ENCODE measurements at places on chromosomes 4 and X.

GRCh38 chrX:53133400-53133799 is 39.5 kb downstream of the KANTR start:
- no peak for DNase-seq

DNA sequence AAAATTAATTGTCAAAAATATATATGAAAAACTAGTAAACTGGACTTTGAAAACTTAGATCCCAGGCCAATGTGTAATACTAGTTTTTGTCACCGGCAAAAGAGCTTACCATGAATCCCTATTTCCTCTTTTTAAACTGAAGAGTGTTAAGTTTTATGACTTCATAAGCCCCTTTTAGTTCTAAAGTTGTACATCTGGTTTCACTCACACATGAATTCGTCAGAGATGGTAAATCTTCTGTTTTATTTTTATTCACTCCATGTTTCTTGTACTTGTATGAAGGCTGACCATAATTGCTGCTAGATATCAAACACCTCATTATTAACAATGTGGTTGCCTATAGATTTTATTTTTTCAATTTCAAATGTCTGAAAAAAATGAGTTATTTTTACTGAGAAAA is 827.9 kb downstream of the PCDH7 start:
- DNase-seq = no peak

DNA sequence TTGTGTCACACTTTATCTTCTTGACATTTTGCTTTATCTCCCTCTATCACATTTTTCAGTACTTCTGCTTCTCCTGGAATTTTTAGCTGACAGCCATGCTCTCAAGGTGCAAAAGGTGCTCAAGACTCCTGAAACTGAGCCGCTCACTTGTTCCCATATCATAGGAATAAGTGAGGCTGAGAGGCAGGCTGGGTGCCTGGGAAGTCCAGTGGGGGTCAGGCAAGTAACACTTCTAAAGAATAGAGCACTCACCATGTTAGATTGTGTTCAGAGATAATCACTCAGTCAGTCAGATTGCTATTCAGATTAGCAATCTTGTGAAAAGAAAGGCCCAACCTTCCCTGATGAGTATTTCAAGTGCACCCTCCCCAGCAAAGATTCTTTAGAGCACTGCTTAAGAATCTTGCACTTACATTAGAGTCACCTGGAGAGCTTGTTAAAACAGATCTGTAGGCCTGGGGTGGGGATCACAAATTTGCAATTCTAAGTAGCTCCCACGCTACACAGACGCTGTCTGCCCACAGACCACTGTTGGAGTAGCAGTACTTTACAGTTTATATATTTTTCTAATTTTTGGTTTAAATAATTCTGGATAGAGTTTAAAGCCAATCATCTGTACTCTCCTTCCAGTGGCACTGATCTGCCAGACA is 23.1 kb upstream of the LRAT start:
- peak; percentile 47 for DNase-seq

DNA sequence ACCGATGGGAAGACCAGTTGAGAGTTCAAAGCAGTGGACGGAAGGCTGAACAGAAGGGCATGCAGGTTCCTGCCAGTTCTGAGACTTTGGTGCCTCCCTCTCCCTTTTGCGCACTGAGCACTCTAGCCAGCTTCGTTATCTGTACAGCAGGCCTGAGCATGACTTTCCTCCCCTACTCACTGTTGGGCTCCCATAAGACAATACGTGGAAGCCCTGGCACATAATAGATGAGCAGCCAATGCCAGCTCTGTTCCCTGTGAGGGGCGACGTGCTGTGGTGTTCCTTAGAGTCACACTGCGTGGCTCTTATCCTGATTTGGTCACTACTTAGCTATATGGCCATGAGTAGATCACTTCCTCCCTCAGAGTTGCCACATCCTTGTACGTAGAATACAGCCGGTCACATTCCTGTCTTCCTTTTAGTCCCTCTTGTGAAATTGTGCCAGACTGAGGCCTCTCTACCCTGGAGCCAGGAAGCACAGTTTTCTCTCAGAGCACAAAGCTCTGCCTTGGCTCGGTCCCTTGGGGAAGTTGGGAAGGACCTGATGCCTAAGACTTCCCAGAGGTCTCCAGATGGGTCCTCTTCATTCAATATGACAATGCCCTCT is 160.4 kb upstream of the MAMLD1 start:
- no peak for DNase-seq

GRCh38 chrX:11530621-11531020 is 135.1 kb downstream of the ARHGAP6 start:
- no peak for DNase-seq

GRCh38 chrX:2701600-2701999 is 10.5 kb downstream of the CD99 start:
- DNase-seq = no peak

DNA sequence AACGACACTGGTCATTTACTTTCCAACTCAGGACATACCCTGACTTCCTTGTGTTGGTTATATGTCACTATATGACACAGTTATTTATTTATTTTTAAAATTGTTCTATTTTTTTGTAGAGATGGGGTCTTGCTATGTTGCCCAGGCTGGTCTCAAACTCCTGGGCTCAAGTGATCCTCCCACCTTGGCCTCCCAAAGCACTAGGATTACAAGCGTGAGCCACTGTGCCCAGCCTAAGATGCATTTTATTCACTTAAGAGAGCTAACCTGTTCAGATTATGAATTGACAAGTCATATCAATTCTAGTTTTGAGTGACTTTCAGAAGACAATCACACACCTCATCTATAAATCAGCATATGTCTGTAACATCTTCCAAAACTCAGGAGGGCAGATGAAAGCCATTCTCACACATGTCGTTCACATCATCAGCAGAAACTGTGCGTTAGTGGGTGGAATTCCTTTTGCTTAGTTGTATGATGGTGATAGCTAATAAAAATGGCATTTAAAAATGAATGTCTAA is 9.4 kb upstream of the RHOH start:
- no peak for DNase-seq

DNA sequence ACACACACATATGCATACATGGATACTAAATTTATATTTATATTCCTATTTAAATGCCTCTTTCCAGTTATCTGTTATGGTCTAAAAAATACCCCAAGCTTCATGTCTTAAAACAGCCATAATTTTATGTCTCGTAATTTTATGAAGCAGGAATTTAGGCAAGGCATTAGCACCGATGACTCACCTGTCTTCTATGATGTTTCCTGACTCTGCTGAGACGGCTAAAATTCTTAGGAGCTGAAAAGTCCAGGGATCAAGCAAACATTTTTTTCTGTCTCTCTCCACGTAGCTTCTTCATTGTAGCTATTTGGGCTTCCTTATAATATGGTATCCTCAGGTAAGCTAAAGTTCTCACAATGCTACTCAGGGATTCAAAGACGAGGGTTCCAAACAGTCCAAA is 930.3 kb downstream of the STIM2 start:
- DNase-seq = no peak

DNA sequence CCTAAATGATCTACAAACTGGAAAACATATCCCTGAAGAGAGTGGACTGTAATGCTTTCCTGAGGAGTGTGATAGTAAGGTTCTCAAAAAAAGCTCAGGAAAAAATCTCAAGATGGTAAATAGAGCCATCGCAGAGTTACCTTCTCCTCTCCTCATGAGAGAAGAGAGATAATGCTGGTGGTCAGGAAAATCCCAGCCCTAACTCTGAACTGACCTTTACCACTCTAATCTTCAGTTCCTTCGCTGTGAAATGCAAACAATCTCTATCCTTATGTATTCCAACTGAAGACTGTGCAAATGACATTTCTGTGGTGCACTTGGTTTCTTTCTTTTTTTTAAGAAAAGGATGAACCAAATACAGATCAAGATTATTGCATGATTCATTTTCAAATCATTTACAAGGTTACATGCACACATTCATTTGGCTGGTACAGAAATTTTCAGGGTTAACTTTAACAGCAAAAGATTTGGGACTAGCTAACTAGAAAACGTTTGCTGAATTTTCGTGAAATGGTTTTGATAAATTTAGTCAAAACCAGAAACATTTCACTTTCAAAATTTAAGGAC is 8.3 kb downstream of the PPM1K start:
- no peak for DNase-seq

GRCh38 chr4:52914051-52914605 is 52.0 kb downstream of the RASL11B start:
- no peak for DNase-seq

- DNase-seq = no peak
Measured at GRCh38 chr4:183197140-183197539, 98.1 kb downstream of the WWC2 start.

DNA sequence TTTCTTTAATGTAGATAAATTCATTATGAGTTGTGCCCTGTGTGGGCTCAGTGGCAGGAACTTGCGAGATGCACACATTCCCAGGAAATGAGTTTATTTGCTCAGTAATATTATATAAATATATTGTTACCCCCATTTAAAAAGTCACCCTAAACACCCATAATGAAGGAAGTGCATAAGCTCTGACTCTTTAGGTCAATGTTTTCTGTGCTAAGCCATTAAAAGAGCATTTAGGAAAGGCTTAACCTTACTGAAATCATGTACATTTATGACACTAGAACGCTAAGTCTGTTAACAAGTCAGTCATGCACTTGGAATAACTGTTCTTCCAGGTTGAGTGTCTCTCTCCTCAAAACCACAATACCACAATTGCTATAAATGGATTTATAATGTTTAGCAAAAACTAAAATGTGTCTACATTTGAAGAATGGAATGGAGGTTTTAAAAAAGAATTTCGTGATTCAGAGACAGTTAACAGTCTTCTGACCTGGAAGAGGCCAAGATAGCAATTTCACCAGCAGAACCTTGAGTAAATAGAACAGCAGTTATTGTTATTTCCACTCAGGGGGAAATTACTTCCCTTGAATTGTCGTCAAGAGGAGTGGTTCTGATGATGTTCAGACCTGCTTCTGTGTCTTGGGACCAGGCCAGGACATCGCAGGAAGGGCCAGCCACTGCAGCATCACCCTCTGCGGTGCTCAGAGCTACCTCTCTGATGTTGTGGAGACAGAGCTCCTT is 91.1 kb upstream of the VEGFC start:
- no peak for DNase-seq

DNA sequence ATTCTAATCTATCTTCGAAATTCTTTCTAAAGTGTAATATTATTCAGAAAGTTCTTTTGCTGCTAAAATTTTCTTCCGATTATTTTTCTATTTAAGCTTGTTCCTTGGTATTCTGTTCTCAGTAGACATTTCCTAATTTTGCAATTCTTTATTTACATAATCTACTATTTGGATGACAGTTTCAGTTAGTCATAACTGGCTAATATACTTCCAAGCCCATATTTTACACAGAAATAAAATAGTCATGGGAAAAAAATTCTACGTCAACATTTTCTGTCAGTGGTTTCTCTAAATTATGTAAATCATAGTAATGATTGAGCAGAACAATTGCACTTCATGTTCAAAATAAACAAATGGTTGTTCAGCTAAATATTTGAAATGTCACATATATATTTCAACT is 178.0 kb upstream of the ANKRD50 start:
- no peak for DNase-seq

DNA sequence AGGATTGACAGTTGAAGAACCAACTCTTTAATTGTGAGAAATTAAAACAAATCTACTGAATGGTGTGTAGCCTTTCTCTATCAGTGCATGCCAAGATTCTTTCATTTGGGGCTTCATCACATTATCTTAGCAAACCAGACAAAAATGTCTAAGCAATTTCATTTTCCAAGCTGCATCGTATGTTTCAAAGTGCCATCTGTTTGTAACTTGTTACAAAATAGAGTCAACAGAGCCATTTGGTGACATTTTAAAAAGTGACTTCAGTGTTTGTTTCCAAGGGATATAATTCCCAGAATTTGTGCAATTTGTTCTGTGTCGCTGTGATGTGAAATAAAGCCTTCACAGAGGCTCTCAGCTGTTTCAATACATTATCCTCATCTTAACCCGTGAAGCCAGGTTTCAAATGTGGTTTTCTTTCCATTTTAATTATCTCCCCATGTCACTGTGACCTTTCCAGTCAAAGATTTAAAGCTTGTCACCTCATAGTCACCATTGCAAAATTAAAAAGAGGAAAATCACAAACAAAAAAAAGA is 46.0 kb upstream of the C1QTNF7 start:
- no peak for DNase-seq

DNA sequence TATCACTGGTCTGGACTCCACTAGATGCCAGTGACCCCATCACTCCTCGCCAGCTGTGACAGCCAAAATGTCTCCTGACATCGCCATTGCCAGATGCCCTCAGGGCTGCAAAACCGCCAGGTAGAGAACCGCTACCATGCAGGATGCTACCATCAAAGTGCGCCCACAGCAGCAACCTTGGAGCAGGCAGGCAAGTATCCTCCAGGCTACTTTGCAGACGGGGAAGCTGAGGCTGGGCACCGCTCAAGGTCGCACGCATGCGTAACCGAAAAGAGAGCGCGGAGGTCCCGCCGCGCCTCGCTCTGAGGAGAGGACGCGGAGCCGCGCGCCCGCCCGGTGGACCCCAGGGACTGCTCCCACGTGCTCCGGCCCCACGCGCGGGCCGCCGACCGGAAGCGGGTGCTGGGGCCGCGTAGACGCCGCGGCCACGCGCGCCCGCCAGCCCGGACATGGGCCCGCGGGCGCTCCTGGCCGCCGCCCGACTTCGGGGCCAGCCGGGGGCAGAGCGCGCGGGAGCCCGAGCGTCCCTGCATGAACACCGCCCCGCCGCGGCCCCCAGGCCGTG is at the start of gene STS:
STS (plus strand) TSS at position 300 of the 565 bp plus-strand sequence. CDS start 105,488 bp downstream, outside the sequence.
- peak; percentile 68 for DNase-seq

DNA sequence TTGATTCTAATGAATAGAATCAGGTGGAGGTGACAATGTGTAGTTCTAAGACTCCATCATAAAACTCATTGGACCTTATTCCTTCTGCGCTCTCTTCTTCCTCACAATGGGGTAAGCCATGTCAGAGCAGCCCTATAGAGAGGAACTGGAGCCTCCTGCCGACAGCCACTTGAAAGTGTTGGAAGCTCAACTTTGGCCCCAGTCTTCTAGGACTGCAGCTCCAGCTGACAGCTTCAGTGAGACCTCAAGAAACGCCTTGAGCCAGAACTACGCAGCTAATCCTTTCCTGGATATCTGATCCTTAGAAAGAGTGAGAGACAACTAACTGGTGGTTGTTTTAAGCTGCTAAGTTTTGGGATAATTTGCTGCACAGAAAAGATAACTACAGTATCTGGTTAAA is 22.1 kb upstream of the ADH7 start:
- peak; percentile 10 for DNase-seq

DNA sequence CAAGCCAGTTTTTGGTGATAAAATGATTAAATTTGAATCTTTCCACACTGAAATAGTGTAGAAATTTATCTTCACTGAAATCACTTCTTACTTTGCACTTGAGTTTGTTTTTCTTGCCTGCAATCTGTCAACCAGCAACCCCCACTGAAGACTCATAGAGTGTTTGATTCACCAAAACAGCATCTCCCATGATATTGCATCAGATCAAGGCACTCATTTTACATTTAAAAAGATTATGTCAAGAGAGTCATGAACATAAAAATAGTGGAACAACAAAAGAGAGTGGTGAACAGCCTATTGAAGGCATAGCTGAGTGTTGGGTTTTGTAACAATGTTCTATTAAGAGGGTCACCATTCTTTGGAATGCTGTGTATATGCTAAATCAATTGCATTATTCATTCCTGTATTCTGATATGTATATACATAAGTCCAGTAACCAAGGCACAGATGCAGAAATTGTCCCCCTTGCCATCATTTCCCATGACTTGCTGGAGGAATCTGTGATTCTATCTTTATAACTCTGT is 1934.9 kb downstream of the ARAP2 start:
- DNase-seq = no peak

GRCh38 chr4:113603911-113604310 is 157.6 kb downstream of the CAMK2D start:
- DNase-seq = no peak

All from ELF-1 (cell line).